ENCODE measurements at places on chromosomes 1 and 21.

GRCh38 chr21:14632359-14632758, 86.2 kb upstream of the SAMSN1 start:
- DNase-seq, result no peak

GRCh38 chr1:235138821-235139220, 10.2 kb upstream of the TOMM20 start:
- DNase-seq, result no peak

DNA sequence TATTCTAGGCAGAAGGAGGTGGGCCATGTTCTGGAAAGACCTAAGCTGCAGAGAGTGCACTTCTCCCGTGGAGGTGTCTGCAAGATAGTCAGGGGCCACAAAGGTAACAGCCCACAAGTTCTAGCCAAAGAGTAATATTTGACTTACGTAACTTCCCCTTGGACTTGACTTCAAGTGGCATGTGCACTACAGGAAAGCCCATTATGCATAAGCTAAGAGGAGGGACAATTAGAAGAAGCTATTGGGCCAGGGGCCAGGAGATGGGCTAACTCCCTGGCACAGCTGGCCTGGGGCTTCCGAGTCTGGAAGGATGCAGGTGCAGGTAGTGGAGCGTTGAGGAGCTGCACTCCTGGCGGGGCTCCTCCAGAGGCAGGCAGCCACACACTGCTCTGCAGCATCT, 58.3 kb downstream of the ERG start:
- no peak for DNase-seq

DNA sequence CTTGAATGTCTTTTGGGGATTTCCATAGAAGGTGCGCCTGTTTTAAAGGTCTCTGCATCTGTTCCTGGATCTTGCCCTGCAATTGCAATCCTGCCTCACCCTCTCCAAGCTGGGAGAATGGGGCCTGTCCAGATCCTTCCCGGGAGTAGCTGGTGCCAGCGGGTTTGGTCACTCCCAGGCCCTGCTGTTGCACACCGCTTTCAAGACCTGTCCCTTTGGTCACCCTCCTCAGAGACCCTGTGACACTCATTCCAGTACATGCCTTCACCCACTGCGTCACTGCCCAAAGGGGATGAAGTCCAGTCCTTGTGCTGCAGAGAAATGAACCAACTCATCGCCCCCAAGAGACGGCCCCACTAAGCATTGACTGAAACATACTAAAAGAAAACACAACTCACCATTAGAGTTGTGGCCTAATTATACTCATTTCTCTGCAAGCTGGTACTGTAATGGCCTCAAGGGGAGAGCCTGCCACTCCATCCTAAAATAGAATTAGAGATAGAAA, 1.9 kb upstream of the IRF2BP2 start:
- peak; percentile 14 for DNase-seq

DNA sequence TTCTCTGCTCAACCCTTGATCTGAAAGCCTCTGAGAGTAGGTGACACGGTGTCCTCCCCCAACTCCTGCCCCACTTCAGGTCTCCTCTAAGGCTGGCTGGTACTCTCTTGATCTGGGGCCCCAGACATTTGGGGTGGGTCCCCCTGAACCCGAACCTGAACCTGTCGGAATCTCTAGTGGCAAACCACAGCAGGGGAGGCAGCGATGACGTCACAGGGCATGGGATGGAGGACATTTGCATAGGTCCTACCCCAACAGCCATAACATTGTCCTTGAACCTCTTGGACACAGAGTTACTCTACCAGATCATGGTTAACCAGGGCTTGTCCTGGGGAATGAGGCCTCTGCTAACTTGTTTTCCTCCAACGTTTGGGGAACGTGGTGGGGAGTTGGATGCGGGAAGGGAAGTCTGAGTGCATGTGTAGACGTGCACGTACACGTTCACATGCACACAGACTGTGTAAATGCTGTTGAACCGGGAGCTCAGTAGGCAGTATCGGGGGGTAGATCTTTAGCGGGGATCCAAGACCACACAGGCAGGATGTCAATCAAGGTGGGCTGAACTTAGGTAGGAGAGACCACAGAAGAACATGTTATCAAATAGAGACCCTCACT, 32.4 kb downstream of the CITED4 start:
- DNase-seq, result no peak

DNA sequence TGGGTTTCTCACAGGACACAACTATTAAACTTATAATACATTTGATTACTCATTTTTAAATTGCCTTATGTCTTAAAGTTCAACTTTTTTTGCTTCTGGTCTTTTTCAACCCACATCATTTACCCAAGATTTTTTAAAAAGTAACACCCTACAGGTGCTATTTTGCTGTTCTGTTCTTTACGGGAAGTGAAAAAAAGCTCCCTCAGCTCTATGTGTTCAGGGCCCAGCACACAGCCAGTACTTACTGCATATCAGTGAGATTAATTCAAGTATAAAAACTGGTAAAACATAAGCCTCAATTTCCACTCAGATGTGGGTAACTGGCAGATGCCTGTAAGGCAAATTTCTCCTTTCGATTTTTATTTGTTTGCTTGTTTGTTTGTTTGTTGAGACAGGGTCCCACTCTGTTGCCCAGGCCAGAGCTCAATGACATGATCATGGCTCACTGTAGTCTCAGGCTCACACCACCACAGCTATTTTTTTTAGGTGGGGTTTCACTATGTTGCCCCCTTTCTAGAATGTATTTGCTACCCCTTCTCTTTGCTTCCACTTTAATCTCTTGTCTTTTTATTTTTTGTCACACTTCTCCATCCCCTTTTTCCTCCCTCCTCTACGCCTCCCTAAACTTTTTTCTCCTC, 20.3 kb downstream of the RNASEL start:
- DNase-seq, result no peak

DNA sequence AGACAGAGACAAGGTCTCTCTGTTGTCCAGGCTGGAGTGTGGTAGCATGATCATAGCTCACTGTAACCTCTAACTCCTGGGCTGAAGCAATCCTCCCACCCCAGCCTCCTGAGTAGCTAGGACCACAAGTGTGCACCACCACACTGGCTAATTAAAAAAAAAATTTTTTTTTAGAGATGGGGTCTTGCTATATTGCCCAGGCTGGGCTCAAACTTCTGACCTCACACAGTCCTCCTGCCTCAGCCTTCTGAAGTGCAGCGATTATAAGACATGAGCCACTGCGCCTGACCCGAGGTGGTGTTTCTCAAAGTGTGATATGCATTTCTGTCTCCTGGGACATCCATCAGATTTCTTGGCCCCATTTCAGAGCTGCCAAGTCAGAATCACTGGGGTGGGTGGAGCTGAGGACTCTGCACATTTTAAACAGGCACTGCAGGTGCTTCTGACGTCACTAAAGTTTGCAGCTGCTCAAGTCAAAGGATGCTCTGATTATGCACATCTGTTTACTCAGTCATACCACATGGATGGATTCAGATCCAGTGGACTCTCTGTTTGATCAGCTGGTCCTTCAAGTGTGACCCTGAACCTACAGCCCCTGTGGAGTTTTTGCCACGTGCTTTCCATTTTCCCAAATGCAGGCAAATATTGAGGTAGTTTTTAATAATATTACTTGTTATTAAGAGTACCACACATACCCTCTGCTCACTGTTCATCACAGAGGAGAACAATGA, 21.4 kb downstream of the TGFB2 start:
- no peak for DNase-seq

DNA sequence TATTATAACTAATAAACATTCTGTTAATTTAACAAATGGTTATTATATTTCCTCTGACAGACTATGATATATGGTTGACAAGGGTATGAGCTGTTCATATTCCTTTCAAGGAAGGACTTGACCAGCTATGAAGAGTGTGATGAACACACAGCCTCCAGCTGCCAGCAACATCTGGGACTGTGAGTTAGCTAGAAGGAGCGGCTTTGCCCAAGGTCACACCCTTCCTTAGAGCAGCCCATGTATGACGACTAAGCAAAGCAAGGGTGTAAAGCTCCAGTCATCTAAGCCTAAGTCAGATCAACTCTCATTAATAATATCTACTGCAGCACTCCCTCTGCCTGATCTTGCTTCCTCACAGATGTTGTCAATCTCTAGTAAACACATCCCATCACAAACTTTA, 355.4 kb downstream of the PLPP3 start:
- DNase-seq, result no peak

GRCh38 chr1:37288900-37289299, 185.5 kb upstream of the ZC3H12A start:
- no peak for DNase-seq

DNA sequence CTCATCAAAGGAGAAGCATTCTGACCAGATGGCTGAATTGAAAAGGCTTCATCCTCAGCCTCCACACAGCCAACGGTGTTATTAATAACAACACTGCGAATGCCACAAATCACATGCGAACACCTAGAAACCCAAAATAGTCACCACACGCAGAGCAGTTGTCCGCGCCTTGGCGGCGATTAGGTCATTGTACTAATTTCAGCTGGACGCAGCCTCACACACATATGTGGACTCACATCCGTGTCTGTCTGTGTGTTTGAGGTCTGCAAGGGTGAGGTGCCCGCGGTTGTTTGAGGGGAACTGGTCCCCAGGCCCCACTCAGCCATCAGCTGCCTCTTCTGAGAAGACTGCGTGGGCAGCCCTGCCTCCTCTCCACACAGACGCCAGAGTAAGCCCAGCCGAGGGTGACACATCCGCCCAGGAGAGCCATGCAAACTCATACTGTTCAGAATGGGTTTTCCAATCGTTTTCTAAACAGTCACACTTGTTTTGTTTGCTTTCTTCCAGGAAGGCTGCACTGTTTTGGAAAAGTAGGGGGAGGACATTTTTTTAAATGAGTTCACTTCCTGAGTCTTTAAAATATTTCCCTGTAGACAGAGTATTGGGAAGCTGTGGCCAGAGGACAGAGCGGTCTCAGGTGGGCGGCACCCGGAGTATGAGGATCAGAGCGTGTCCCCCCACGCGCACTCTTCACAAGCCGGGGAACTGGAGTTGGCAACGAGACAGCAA, 53.4 kb downstream of the TOMM20 start:
- peak; percentile 31 for DNase-seq

GRCh38 chr21:37870221-37870620, 46.0 kb downstream of the KCNJ6 start:
- DNase-seq, result no peak

GRCh38 chr1:184499616-184500015, 112.8 kb downstream of the C1orf21 start:
- DNase-seq, result no peak

GRCh38 chr1:57518496-57518895, 94.6 kb upstream of the DAB1 start:
- DNase-seq, result no peak

GRCh38 chr1:172473302-172473701, 29.4 kb upstream of the PIGC start:
- no peak for DNase-seq

DNA sequence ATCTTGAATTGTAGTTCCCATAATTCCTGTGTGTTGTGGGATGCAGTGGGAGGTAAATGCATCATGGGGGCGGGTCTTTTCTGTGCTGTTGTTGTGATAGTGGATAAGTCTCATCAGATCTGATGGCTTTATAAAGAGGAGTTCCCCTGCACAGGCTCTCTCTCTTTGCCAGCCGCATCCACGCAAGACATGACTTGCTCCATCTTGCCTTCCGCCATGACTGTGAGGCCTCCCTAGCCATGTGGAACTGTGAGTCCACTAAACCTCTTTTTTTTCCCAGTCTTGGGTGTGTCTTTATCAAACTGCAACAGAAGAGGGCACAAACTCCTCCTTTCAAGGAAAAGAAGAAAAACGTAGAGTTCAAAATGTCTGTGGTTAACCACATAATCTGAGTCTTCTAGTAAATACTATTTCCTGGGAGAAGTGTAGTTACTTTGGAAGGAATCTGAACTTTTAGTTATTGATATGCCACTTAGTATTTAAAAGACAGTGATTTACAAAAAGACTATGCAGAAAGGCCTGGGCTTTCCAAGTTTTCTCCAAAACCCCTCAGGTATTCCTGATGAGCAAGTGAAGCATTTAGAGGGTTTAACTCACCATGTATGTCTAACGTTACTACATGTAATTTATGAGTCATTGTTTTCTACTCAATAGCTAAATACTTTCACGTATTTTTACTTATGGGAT, 10.0 kb downstream of the ADAMTS1 start:
- DNase-seq, result no peak
